ENCODE measurements at places on chromosomes 4 and X.

DNA sequence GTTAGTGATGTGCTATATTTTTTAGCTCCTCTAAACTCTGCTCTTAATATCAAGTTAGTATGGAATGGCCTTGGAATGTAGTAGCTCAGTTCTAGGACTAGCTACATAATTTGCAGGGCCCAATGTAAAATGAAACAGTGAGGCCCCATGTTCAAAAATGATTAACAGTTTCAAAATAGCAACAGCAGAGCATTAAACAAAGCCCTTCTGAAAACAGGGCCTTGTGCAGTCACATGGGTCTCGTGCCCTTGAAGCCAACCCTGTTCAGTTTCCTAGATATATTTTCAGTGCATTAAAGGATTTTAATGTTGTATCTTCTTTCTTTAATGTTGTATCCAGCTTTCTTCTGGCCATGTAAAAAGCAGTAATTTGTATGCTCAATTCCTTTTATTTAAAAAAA lies 82.1 kb downstream of the TASL start:
- no peak for DNase-seq

DNA sequence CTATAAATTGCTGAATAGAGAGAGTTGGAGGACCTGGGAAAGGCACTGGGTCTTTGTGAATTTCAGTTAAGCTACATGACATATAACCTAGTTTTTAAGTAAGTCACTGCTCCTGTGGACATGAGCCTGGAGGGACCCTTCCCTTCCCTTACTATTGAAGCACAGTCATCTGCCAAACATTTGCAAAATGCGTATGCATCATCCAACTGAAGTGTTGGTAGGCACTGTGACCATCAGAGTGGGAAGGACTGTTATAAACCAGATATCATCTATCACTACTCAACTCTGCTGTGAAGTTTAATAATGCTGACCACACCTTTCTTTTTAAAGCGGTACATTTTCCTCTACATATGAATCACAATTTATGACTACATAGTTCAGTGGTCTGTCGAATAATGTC lies 5.2 kb downstream of the GABRA3 start:
- DNase-seq: no peak

DNA sequence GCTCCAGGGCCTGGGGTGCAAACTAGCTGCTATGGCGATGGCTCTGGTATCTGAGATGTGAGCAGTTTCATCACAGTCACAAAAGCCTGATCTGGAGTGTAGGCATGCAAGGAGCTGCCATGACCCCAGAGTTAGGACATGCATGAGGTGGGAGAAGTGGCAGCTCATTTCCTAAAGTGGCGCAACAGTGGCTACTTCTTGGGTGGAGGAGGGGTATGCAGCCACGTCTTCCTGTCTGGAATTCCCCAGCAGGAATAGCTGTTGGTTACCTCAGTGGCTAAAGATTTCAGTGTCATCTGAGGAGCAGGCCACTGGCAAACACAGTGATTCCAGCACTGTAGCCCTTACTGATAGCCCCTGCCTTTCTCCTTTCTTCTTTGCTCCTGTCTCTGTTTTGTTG lies 1382.5 kb downstream of the C4orf33 start:
- no peak for DNase-seq

DNA sequence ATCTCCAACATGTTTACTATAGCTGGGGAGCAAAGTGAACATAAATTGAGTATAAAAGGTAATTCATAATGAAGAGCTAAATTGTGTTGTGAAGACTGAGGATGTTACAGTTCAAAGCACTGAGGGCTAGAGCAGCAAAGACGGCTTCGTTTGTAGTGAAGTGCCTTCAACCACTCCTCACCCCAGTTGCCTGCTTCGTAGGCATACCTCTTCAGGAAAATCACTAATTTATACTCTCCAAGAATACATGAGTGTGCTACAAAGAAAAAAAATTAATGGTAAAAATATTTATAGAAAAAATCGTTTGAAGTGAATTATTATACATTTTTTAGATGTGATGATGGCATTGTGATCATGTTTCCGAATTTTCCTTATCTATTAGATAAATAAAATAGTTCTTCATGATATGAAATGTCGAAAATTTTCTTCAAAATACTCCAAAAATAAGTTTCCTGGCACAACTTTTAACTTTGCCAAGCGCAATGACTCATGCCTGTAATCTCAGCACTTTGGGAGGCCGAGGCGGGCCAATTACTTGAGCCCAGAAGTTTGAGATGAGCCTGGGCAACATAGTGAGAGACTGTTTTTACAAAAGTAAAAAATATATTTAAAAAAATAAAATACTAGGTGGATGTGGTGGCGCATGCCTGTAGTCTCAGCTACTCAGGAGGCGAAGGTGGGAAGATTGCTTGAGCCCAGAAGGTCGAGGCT lies 41.6 kb downstream of the ZFP42 start:
- no peak for DNase-seq

GRCh38 chr4:151251603-151252304 lies 25.2 kb upstream of the PRSS48 start:
- no peak for DNase-seq

DNA sequence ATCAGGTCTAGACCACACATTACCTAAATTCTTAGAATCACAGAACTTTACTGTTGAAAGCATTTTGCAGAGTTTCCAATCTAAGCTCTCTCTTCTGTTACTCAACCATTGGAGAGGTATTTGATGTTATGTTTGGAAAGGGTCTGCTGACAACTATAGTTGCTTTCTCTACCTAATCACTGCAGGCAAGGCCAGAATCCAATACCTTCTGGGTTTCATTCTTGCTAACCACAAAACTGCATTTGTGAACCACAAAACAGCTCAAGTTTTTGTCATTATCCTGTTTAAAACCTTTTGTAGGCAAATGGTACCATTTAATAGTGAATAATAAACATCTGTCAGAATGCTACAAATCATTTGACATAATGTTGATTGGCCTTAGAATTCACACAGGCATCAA lies 380.1 kb downstream of the GASK1B start:
- DNase-seq: no peak

GRCh38 chrX:1134156-1134555 lies 78.3 kb downstream of the CRLF2 start:
- DNase-seq: no peak

DNA sequence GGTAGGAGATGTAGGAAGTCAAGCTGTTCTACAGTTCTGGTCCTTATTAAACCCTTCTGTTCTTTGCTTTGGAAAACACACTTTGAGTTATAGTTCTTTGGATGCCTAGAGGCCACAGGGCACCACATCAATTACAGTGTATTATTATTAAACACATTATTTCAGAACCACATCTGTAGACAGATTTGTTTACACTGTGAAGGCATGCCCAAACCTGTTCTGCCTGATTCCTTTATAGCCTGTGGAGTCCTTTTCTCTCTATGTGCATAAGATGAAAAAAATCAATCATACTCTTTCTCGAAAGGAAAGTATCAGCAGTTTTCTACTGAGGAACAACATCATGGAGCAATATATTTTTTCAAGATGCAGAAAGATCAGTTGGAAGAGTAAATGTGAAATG lies 371.3 kb upstream of the INTU start:
- no peak for DNase-seq

GRCh38 chr4:37982736-37983135 lies 22.5 kb downstream of the PTTG2 start:
- no peak for DNase-seq

DNA sequence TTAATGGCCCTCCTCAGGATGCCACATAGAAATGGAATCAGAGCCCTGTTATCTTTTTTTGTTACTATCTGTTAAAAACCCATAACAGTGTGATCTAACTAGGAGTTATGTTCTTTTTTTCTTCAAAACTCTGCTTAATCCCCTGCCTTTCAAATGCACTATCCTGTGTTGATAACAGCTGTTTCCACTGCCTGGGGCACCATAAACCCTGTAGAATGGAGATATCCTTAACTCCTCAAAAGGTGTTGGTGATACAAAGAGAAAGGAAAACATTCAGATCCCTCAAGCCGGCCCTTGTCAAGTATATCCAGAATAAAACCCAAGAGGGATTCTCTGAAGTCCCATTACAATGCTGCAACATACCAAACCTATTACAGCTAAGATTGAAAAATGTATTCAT lies 108.6 kb downstream of the ACTRT1 start:
- DNase-seq: no peak

DNA sequence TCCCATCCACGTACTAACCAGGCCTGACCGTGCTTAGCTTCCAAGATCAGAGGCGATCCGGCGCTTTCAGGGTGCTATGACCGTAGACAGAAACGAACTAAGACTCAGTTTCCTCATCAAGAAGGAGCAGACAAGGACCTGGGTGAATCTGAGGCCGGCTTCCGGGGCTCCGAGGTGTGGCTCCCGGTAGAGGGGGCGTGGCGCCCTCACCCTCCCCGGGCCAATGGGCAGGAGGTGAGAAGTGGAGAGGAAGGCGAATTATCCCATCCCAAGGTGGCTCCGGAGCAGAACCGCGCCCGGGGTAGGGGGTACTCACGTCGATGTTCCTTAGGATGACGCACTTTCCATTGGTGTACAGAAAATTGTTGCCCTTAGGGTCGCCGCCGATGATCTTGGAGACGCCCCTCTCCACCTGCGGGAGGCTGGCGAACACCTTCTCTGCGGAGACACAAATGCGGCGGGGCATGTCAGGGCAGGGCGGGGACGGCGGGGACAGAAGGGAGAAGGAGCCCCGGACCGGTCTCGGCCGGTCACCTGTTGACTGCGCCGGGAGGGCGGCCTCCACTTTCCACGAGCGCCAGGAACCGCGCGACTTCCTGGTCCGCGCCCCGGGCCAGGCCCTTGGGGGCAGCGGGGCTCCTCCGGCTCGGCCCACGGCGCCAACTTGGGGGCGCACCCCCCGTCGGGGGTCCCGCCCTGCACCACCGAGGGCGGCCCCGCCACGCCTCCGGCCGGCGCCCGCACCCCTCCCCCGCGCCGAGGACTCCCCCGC lies 616 bp downstream of the WDR1 start:
- peak; percentile 58 for DNase-seq

DNA sequence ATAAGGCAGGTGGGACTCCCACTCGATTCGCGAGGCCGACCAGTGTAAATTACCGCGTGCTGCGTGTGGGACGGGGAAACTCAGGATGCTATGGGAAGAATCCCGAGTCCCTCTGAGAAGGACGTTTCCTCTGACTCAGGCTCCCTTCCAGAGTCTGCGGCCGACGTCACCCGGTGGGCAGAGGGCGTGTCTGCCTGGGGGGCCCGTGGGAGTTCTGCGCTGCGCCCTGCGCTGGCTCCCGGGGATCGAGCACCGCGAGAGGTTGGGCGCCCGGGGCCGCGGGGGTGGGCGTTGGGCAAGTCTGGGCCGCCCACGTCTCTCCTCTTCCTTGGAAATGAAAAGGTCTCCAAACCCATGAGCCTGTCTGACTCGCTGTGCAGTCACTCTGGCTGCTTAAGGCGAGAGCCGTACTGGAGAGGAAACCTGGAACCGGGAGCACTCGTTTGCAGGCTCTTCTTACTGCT lies 568 bp downstream of the NIPAL1 start:
- no peak for DNase-seq

GRCh38 chr4:185730849-185731608 lies 81.0 kb downstream of the SORBS2 start:
- no peak for DNase-seq

GRCh38 chrX:29690061-29690460 lies 525.3 kb upstream of the MAGEB2 start:
- DNase-seq: no peak

- DNase-seq: no peak
Observed at GRCh38 chr4:110184791-110185155, 13.6 kb downstream of the ELOVL6 start.

GRCh38 chr4:133147286-133147821 lies 1.7 kb upstream of the PCDH10 start:
- no peak for DNase-seq

DNA sequence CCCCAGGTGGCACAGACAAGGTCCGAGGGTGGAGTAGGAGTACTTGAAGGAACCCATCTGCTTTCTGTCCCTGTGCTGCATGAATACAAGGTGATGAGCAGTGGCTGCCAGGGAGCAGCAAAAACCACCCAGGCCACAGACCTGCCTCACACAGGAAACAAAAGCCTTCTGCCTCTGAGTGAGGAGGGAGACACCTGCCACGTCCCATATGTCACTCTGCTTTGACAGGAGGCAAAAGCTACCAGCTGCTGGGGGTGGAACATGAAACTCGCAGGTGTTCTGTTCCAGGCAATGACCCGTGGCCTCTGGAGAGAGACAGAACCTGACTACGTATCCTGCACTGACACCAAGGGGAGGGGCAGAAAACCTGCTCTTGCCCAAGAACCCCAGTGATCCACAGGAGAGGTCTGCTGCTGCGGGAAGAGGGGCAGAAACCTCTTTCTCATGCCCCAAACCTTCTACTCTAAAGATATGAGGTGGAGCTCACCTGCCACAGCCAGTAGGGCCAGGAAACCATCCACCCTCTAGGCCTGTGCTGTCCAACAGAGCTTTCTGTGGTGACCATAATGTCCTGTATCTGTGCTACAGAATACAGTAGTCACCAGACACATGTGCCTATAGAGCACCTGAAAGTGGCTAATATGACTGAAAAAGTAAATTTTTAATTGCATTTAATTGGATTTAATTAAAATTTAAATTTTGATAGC lies 172.9 kb downstream of the PRDM5 start:
- no peak for DNase-seq

DNA sequence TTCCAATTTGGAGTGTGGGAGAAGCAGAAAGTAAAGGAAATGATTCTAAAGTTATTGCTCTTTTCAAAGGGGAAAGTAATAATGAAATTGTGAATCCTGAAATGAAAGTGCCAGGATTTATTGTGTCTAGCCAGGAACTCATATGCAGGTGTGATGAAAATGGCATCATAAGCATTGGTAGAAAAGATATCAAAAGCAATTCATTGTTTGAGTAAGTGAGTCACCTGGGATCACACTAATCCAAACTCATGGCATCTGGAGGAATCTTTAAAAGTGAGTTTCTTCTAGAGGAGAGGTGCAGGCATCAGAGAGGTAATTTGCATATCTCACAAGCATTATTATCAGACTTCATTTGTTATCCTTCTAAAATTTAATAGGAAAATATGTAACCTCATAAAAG lies 84.7 kb downstream of the LARP7 start:
- no peak for DNase-seq

- DNase-seq: no peak
Observed at GRCh38 chr4:98430708-98431403, 169.7 kb downstream of the RAP1GDS1 start.

- no peak for DNase-seq
Observed at GRCh38 chr4:109177096-109177810, 125.2 kb downstream of the COL25A1 start.
